GM23248 (cell line): ENCODE measurements at places on chromosomes 4 and X.

DNA sequence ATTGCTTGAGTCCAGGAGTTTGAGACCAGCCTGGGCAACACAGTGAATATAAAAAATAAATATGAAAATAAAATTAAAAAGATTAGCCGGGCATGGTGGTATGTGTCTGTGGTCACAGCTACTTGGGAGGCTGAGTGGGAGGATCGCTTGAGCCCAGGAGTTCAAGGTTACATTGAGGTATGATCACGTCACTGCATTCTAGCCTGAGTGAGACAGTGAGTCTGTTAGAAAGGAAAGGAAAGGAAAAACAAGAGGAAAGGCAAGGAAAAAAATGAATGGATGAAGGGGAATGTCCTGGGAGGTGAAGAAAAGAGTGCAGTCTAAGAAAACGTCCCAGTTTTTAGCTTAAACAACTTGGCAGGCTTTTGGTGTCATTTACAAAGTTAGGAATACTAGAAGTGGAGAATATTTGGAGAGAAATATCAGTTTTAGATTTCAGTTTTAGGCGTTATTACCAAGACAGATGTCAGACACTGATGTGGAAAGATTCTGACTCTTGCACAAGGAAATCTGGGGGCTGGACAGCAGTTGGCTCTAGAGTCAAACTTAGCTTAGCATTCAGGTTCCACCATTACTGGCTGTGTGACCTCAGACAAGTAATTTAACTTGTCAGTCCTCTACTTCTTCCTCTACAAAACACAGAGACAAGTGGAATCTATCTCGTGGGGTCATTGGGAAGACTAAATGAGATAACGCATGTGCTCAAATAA lies 139.0 kb downstream of the TSPAN5 start:
- H3K36me3 ChIP-seq: no peaks in the 10 kb centered on the region
- peak overlapping the region; percentile 56 for H3K27ac ChIP-seq
- H3K4me3 ChIP-seq: no peak overlapping the region
- peak; percentile 63 for DNase-seq

DNA sequence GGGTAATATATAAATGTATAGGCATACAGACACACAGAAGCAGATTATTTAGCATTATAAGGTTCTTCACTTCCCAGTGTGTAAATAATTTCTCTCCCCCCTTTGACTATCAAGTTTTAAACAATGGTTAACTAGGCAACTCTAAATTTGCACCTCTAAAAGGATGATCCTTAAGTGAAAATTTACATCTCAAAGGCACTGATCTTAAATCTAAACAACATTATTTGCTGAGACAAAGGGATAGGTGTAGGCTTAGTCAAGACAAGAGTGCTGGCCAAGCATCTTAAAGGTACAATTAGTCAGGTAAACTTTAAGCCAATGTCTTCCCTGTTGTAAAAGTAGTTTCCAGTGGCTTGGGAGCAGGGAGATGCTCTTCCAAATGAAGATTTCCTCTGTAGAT lies 33.0 kb downstream of the NLRP2B start:
- no peaks in the 10 kb centered on the region for H3K27me3 ChIP-seq
- DNase-seq: no peak
- no peak overlapping the region for H3K27ac ChIP-seq
- no peaks in the 10 kb centered on the region for H3K4me1 ChIP-seq

GRCh38 chrX:78522601-78523000 lies 136.5 kb downstream of the RTL3 start:
- H3K4me3 ChIP-seq: no peak overlapping the region
- H3K4me1 ChIP-seq: peaks cover 7% of the 10 kb centered on the region
- no peak for DNase-seq
- H3K36me3 ChIP-seq: no peaks in the 10 kb centered on the region
- H3K27me3 ChIP-seq: no peaks in the 10 kb centered on the region
- no peak overlapping the region for H3K27ac ChIP-seq

- H3K4me3 ChIP-seq: no peak overlapping the region
- H3K27ac ChIP-seq: no peak overlapping the region
- no peaks in the 10 kb centered on the region for H3K27me3 ChIP-seq
- peak; percentile 13 for DNase-seq
- H3K4me1 ChIP-seq: no peaks in the 10 kb centered on the region
These were observed 10.2 kb downstream of the BEND2 start for GRCh38 chrX:18210470-18210869.

- H3K36me3 ChIP-seq: no peaks in the 10 kb centered on the region
- DNase-seq: no peak
- H3K27ac ChIP-seq: no peak overlapping the region
- no peak overlapping the region for H3K4me3 ChIP-seq
These were observed 2.8 kb downstream of the UPRT start for GRCh38 chrX:75276666-75277065.
